ENCODE measurements at places on chromosomes 13 and 19.

DNA sequence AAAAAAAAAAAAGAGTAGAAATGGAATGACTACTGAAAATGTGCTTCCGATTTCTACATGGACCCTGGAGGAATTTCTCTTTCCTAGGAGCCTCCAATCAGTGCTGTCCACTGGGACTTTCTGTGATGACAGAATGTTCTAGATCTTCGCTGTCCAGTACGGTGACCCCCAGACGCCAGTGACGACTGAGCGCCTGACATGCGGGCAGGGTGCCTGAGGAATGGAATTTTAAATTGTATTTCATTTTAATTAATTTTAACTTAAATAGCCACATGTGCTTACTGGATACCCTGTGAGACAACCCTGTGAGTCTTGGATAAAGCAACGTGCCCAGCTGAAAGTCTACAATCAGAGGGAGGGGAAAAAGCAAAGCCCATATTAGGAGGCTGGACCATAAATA is 4.1 kb upstream of the TLE6 start:
- DNase-seq = no peak

DNA sequence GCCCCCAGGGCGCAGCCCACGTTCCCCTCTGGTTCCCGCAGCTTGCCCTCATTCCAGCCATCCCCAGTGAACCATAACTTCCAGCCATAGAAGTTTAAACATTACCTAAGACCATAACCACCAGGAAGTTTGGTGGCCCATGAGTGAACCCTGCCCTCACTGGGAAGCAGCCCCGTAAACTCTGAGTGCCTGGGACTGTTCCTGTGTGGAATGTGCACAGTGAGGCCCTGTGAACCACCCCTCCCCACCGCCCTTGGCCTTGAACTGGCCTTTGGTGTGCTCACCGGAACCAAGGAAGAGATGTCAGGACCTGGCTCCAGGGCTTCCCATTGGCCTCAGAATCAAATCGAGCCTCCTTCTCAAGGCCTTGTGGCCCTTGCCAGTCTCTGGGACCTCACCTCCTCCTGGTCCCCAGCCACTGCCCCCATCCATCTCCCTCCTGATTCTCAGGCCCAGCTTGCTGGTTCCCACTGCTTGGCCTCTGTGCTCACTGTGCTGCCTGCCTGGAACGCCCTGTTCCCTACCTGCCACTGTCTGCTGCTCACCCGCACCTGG is 46.5 kb downstream of the DNM2 start:
- no peak for DNase-seq

GRCh38 chr13:107450431-107450830 is 764.9 kb downstream of the LIG4 start:
- peak; percentile 73 for DNase-seq

- DNase-seq = no peak
Observed at GRCh38 chr13:42984691-42985090, 7.3 kb downstream of the EPSTI1 start.

DNA sequence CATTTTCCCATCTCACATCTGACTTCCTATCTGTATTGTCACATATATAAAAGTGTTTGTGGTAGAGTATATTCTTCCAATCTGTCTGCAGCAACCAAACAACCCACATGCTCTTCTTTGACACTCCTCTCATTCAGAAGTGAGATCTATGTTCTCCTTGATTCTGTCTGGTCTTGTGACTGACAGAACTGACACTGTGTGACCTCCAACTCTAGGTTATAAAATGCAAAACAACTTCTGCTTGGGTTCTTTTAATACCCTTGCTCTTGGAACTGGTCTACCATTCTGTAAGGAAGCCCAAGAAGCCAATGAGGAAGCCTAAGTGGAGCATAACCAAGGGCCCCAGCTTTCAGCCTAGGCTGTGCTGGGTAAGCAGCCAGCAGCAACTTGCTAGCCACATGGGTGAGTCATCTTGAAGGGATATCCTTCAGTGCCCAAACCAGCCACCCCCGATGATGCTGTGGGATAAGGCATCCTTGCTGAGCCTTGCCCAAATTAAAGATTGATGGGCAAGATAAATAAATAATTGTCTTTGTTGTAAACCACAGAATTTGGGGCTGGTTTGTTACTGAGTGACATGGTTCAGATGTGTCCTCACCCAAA is 18.4 kb upstream of the ITM2B start:
- DNase-seq = no peak

DNA sequence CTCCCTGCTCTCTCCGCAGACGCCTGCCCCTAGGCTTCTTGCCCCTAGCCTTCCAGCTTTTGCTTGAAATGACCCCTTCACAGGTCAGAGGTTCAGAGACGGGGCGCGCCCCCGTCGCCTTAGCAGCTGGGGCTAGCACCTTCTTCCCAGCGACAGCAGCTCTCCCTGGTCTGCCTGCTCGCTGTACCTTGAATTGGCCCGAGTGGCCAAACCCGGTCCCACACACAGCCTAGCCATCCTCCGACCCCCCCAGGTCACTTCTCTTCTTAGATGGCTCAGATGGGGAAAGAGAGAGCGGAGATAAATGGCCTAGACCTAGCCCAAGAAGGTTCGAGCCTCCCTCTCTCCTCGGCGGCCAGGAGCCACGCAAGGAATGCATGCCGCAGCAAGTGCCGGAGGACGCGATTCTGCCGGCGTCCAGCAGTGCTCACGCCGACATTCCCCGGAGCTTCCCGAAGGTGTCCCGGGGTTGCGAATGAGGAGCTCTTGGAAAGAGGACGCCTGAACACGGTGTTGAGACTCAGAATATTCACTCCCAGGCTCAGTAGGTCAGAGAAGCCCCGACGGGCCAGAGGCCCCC is 1.3 kb downstream of the CDX2 start:
- DNase-seq = no peak

DNA sequence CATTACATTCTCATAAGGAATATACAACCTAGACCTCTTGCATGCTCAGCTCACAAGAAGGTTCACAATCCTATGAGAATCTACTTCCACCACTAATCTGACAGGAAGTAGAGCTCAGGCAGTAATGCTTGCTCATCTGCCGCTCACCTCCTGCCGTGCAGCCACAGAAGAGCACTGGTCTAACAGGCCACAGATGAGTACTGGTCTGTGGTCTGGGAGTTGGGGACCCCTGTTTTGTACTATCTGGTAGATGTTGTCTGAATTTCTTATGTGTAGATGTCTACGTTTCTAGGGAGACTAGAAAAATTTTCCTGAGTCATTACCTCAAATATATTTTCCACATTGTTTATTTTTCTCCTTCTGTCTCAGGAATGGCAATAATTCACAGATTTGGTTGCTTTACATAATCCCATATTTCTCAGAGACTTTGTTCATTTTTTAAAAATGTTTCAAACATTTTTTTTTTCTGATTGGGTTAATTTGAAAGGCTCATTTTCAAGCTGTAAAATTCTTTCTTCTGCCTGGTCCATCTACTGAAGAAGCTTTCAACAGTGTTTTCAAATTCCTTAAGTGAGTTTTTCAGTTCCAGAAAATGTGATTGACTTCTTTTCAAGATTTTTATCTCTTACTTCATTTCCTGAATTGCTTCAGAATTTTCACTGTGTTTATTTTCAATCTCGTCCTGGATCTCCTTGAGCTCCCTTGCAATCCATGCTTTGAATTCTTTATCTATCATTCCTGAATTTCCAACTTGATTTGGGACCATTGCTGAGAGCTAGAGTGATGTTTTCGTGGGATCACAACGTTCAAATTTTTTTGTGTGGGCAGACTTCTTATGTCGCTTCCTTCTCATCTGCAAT is 1322.2 kb downstream of the PCDH9 start:
- DNase-seq = peak; percentile 4

DNA sequence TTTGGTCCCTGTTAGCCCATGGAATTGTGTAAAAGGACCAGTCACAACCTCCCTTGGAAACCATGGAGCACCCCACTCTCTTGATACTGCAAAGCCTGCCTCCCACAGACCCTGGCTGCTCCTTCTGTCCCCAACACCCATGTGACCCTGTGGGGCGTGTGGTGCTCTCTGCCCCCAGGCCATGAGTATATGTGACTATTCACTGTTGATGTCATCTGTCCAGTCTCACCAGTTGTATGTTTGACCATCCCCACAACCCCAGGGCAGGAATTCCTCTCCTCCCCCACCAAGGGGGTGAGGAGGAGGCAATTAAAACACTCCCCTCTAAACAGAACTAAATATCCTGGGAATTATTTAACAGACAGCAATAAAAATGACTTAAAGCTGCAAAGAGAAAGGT is 35.2 kb downstream of the KCTD15 start:
- DNase-seq = no peak

- no peak for DNase-seq
Observed at GRCh38 chr13:21383090-21383489, 76.0 kb downstream of the ZDHHC20 start.

- DNase-seq = no peak
Observed at GRCh38 chr13:85287528-85287927, 511.7 kb downstream of the SLITRK6 start.

DNA sequence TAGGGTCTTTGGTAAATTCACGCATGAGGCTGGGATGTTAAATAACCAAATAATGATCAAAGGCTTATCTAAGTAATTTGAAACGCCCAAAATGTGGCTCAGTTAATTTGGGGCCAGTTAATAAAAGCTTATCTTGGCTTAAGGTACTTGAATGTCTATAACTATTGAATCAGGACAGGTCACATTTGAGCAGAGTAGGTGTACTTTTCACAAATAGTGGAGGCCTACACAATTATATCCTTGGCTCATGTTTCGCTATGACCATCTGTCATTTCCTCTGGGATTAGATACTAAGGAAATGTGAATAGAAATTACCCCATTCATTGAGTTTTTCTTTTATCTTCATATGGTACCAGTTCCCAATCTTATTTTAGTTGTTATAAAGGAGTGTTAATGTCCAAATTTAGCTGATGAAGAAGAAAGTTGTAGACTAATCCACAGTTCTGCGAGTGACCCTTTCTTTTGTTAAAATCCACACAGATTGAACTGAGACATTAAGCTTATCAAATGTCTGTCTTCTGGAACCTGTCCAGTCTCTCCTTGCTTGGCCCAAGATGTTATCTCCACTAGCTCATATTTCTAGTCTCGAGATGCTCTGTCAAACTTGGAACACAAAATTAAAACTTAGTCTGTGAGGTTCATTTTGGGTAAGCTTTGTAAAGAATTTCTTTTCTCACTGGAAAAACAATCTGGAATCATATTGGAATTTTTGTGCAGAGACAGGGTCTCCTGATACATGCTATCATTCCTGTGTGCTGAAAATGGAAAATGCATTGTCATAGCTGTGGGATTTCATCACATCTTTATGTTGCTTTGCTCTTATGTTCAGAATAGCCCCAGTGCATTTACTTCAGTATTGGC is 31.0 kb downstream of the SLAIN1 start:
- no peak for DNase-seq
